ENCODE measurements at places on chromosomes 16 and 17. TPM values are rescaled to one million over a fixed set of nuclear protein-coding genes. Genes with fewer than 3 reads are reported as not detected.

GRCh38 chr16:59259950-59260319 is 525.8 kb upstream of the GOT2 start:
- DNase-seq, result no peak

TBC1D28 gene
- not detected for total RNA-seq

- DNase-seq, result peak; percentile 77
Observed at GRCh38 chr16:10579965-10580882, at the start of gene EMP2. Gene EMP2 (minus strand): TSS chr16:10580598. CDS start chr16:10547617, 32,981 bp downstream.

CD300C gene
- not detected for total RNA-seq

GRCh38 chr17:79891113-79891730 is 52.0 kb upstream of the CBX4 start:
- no peak for DNase-seq

MC1R gene
- 3.6 TPM for total RNA-seq
